ENCODE measurements at places on chromosomes 2 and 18. TPM values are rescaled to one million over a fixed set of nuclear protein-coding genes. Genes with fewer than 3 reads are reported as not detected.

The RTP5 gene
- total RNA-seq = not detected

The GPR45 gene
- not detected for total RNA-seq

The DNER gene
- 0.27 TPM for total RNA-seq

The MYOM1 gene
- total RNA-seq = 0.64 TPM

- peak overlapping the region; percentile 57 for H3K27ac ChIP-seq
- no peak overlapping the region for H3K4me3 ChIP-seq
- H3K27me3 ChIP-seq = no peaks in the 10 kb centered on the region
- H3K36me3 ChIP-seq = no peaks in the 10 kb centered on the region
These were observed 23.7 kb upstream of the SCYGR1 start for GRCh38 chr2:227411320-227411989.

GRCh38 chr18:23682472-23682871 lies 6.8 kb upstream of the LAMA3 start:
- H3K4me1 ChIP-seq = no peaks in the 10 kb centered on the region
- H3K27me3 ChIP-seq = no peaks in the 10 kb centered on the region
- no peak overlapping the region for H3K27ac ChIP-seq
- H3K4me3 ChIP-seq = no peak overlapping the region
- H3K36me3 ChIP-seq = no peaks in the 10 kb centered on the region

- H3K4me1 ChIP-seq = peaks cover 3% of the 10 kb centered on the region
- H3K27me3 ChIP-seq = no peaks in the 10 kb centered on the region
- no peak for DNase-seq
- no peaks in the 10 kb centered on the region for H3K36me3 ChIP-seq
- no peak overlapping the region for H3K4me3 ChIP-seq
- no peak overlapping the region for H3K27ac ChIP-seq
These were observed 557.5 kb downstream of the ARHGAP15 start for GRCh38 chr2:143686585-143687164.

DNA sequence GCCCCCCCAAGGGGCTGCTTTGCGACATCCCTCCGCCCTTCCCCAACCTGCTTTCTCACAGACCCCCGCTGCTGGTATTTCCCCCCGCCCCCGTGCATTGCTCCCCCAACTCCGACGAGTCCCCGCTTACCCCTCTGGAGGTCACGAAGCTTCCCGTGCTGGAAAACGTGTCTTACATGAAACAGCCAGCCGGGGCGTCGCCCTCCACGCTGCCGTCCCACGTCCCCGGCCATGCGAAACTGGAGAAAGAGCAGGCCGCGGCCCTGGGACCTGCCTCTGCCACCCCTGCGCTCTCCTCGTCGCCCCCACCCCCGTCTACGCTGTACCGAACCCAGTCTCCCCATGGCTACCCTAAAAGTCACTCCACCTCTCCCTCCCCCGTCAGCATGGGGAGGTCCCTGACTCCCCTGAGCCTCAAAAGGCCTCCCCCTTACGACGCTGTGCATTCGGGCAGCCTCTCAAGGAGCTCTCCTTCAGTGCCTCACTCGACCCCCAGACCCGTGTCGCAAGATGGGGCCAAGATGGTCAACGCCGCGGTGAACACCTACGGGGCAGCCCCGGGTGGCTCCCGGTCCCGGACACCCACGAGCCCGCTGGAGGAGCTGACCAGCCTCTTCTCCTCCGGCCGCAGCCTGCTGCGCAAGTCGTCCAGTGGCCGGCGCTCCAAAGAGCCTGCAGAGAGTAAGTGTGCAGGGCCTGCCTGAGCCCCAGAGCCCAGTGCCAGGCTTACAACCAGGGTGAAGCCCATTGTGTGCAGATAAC lies 183.0 kb downstream of the NYAP2 start:
- DNase-seq = no peak
- no peaks in the 10 kb centered on the region for H3K4me1 ChIP-seq
- no peak overlapping the region for H3K27ac ChIP-seq
- no peak overlapping the region for H3K4me3 ChIP-seq

DNA sequence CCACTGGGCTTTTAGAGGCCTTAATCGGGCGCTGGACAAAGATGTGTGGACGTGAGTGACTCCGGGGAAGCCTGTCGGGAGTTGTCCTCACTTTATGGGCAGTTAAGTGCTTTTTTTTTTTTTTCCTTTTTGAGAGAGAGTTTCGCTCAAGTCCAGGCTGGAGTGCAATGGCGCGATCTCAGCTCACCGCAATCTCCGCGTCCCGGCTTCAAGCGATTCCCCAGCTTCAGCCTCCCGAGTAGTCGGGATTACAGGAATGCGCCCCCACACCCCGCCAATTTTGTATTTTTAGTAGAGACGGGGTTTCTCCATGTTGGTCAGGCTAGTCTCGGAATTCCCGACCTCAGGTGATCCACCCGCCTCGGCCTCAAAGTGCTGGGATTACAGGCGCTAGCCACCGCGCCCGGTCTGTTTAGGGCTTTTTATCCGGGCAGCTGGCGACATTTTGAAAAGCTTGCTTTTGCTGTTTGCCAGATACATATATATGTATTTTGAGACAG lies 1.5 kb downstream of the MSH6 start:
- H3K27me3 ChIP-seq = no peaks in the 10 kb centered on the region
- DNase-seq = no peak
- H3K4me3 ChIP-seq = peak overlapping the region; percentile 93
- no peak overlapping the region for H3K27ac ChIP-seq
- H3K4me1 ChIP-seq = peaks cover 37% of the 10 kb centered on the region

DNA sequence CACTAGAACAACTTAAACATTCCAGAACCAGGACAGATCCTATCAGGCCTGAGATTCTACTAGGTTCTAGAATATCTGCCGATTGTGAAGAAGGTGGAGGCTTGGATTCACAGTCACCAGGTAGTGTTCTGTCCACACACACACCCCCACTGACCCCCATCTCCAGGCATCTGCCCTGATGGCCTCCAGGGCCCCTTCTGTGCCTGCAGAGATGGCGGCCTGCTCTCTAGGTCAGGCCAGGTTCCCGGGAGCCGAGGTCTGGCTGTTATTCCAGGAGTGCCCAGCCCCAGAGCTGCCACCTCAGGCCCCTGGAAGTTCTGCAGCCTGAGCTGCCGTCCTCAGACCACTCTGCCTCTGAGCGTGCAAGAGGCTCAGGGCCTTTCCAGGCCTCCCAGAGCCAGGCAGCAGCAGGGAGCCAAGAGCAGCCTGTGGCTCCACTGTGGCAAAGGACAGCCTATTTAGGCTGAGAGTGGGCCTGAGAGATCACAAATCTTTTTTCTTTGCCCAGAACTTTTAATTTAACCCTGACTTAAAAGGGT lies 96.2 kb upstream of the ASAP2 start:
- H3K27ac ChIP-seq = no peak overlapping the region
- no peak overlapping the region for H3K4me3 ChIP-seq
- H3K4me1 ChIP-seq = peaks cover 39% of the 10 kb centered on the region
- no peaks in the 10 kb centered on the region for H3K36me3 ChIP-seq
- no peak for DNase-seq
- no peaks in the 10 kb centered on the region for H3K27me3 ChIP-seq

GRCh38 chr2:26344581-26345282 lies 1.2 kb upstream of the SELENOI start:
- H3K27ac ChIP-seq = peak overlapping the region; percentile 97
- peaks cover 16% of the 10 kb centered on the region for H3K4me1 ChIP-seq
- no peak for DNase-seq
- H3K27me3 ChIP-seq = no peaks in the 10 kb centered on the region

DNA sequence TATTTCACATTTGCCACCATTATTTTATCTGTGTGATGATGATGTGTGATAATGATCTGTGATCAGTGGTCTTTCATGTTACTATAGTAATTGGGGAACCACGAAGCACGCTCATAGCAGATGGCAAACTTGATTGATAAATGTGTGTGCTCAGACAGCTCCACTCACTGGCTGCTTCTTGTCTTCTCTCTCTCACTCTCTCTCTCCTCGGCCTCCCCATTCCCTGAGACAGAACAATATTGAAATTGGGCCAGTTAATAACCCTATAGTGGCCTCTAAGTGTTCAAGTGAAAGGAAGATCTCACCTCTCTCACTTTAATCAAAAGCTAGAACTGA lies 60.7 kb upstream of the RAPGEF4 start:
- DNase-seq = no peak
- no peak overlapping the region for H3K27ac ChIP-seq
- no peak overlapping the region for H3K4me3 ChIP-seq
- H3K4me1 ChIP-seq = peaks cover 4% of the 10 kb centered on the region
- H3K27me3 ChIP-seq = no peaks in the 10 kb centered on the region

GRCh38 chr2:10588931-10589330 lies 100.8 kb downstream of the NOL10 start:
- H3K4me1 ChIP-seq = no peaks in the 10 kb centered on the region
- H3K4me3 ChIP-seq = no peak overlapping the region

DNA sequence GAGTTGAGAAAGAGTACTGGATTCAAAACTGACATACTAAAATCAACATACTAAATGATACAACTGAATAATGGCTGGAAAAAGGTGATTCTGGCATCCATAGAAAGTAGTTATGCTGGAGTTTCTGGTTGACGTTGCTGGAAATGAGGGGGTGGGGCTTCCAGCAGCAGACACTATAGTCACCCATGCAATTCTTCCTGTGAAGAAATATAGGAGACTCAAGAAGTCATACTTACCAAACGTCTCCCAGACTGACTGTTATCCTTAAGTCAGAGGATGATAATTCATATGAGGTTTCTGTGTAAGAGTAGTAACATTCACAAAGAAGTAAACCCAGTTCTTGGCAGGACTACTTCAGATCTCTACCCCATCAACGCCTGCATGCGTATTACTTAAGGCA lies 23.6 kb downstream of the DTNB start:
- H3K36me3 ChIP-seq = no peaks in the 10 kb centered on the region
- no peak for DNase-seq
- H3K27ac ChIP-seq = no peak overlapping the region
- H3K27me3 ChIP-seq = no peaks in the 10 kb centered on the region

DNA sequence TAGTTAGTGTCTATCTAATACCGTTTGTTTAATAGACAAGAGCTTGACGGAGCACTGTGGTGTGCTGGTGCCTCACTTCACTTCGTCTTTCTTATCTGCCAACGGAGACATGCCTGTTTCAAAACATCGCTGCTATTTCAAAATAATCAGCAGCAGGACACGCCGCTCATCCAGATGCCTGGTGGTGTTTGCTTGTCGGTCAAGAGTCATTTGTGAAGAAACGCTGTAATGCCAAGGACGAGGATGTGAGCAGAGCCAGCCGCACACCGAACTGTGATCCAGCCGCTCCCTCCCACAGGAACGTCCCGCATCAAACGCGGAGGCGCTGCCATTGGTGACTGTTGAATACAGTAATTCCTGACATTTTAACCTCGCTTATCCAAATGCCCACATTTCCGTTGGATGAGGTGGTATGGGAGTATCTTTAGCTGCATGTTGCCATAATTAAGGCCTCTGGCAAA lies 432.4 kb downstream of the FBXO15 start:
- H3K4me3 ChIP-seq = no peak overlapping the region
- H3K27me3 ChIP-seq = no peaks in the 10 kb centered on the region
- H3K27ac ChIP-seq = no peak overlapping the region
- no peaks in the 10 kb centered on the region for H3K36me3 ChIP-seq

- no peak overlapping the region for H3K27ac ChIP-seq
- H3K4me1 ChIP-seq = peaks cover 3% of the 10 kb centered on the region
- no peaks in the 10 kb centered on the region for H3K27me3 ChIP-seq
- H3K36me3 ChIP-seq = no peaks in the 10 kb centered on the region
- no peak overlapping the region for H3K4me3 ChIP-seq
- DNase-seq = no peak
These were observed 16.6 kb upstream of the APCDD1 start for GRCh38 chr18:10437837-10438236.

DNA sequence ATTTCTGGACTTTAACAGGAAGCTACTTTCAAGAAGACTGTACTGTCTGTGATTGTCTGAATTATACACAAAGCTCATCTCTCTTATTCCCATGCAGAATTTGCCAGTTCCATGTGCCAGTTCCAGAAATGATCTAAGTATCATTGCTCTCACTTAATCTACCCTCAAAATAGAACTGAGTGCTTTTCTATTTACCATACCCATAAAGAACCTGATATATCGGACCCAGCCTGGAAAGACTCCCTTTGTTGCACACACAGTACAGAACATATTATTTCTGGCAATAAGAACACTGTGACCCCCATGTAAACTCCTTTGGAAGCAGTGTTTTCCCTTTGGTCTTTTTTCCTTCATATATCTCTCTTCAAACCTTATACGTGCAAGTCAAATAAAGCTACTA lies 102.3 kb upstream of the TTN start:
- H3K27ac ChIP-seq = no peak overlapping the region
- DNase-seq = no peak
- H3K4me3 ChIP-seq = no peak overlapping the region
- no peaks in the 10 kb centered on the region for H3K27me3 ChIP-seq
- no peaks in the 10 kb centered on the region for H3K36me3 ChIP-seq
- no peaks in the 10 kb centered on the region for H3K4me1 ChIP-seq

DNA sequence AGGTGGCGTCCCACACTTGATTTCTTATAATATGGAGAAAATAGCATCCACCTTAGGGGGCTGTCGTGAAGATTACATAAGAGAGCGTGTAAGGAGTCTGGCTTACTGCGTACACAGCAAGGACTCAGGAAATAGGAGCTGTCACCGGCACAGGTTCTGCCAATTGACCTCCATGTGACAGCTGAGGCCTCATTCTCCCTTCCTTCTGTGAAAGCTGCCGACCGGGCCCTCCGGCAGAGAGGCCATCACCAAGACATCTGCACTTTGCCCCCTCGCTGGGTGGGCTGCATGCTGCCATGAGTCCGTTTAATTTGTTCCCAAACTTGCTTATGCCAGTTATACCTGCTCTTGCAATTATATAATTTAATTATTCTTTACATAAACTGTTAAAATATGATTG lies 27.7 kb downstream of the HS1BP3 start:
- no peaks in the 10 kb centered on the region for H3K27me3 ChIP-seq
- peaks cover 17% of the 10 kb centered on the region for H3K4me1 ChIP-seq
- no peak overlapping the region for H3K4me3 ChIP-seq
- DNase-seq = no peak
- no peak overlapping the region for H3K27ac ChIP-seq
- peaks cover 77% of the 10 kb centered on the region for H3K36me3 ChIP-seq

- H3K36me3 ChIP-seq = peaks cover 7% of the 10 kb centered on the region
- H3K4me1 ChIP-seq = no peaks in the 10 kb centered on the region
These were observed 132.7 kb upstream of the DAPL1 start for GRCh38 chr2:158662421-158662820.

DNA sequence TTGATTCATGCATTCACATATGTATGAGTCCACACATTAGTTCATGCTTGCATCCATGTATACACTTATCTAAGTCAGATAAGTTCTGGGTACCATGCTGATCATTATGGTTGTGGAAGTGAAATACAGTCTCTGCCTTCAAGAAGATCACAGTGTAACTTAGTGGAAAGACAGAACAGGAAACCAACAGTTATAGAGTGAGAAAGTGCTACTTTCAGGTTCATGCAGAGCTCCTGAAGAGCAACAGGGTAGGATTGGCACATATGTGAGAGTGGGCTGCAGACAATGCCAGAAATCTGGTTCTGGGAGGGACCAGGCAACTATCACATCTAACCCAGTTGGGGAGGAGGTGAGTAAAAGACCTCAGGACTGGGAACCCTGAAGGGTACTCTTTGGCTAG lies 35.4 kb upstream of the PGAP1 start:
- no peak overlapping the region for H3K4me3 ChIP-seq
- H3K27ac ChIP-seq = no peak overlapping the region
- no peaks in the 10 kb centered on the region for H3K4me1 ChIP-seq
- DNase-seq = no peak
- H3K27me3 ChIP-seq = no peaks in the 10 kb centered on the region

GRCh38 chr2:176075481-176075880 lies 8.3 kb downstream of the EVX2 start:
- H3K27ac ChIP-seq = no peak overlapping the region
- no peak for DNase-seq
- H3K36me3 ChIP-seq = no peaks in the 10 kb centered on the region
- H3K4me3 ChIP-seq = no peak overlapping the region
- H3K27me3 ChIP-seq = peaks cover 33% of the 10 kb centered on the region

All from esophagus squamous epithelium (tissue), 5 donors.